ENCODE measurements at places on chromosomes 1 and 21.
A peak's percentile ranks its signal among the peaks of the same experiment; 100 is the strongest.

- no peak for DNase-seq
Observed at GRCh38 chr1:12600335-12600734, 17.7 kb downstream of the DHRS3 start.

DNA sequence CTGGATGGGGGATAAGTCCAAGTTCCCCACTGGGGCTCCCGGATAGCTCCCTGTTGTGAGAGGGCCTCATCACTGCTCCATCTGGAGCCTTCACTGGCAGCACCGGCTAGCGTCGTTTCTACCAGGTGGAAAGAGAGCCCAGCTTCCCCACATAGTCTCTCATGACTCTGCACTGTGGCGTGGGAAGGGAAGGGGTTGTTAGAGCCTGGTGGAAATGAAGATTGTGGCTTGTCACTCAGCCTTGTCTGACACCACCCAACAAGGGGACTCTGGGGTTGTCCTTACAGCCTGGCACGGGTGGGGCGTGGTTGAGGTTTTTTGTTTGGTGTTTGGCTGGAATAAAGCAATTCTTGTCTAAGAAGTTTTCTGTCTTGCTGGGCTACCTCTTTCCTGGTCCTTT, 94.6 kb downstream of the ADARB1 start:
- DNase-seq = no peak

DNA sequence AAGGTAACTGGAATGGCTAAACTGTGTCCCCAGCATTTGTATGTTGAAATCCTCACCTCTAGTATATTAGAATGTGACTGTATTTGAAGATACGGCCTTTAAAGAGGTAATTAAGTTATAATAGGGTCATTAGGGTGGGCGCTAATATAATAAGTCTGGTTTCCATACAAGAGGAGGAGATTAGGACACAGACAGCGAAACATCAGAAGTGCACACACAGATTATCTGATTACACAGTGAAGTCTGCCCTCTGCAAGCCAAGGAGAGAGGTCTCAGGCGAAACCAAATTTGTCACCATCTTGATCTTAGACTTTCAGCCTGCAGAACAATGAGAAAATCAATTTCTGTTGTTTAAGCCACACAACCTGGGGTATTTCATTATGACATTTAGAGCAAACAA, 2233.1 kb downstream of the MRPL39 start:
- DNase-seq = no peak

- DNase-seq = no peak
Observed at GRCh38 chr21:31895077-31895835, 22.4 kb downstream of the HUNK start.

DNA sequence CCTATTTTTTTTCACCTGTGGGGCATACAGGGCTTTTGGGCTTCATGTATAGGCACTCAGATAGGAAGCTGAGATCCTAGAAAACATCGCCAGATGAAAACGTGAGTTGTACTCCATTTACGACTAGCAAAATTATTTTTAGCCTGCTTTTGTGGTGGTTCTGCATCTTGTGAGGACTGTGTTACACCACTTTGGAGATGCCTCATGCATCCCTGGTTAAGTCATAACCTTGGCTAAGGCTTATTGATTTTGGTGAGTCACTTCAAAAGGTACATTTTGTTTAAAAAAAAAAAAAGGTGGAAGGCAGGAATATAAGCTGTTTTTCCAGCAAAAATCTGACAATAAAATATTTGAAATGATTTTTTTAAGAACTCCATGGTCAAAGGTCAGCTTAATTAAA, 101.8 kb upstream of the OLFM3 start:
- DNase-seq = no peak

DNA sequence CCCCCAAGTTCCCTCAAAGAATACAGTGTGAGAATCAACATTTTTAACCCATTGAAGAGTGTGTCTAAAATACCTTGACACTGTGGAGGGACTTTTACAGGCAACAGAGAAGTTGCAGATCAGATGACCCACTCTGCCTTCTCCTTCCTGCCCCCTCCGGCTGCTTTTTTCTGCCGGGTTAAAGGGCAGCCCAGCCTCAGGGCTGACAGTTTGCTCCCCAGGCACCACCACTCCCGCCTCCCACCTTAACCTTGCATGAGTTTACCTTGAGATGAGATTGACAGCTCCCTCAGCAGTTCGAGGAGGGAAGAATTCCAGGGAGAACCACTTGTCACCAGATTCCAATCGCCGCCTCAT, 3.2 kb downstream of the MTHFR start:
- DNase-seq = no peak

GRCh38 chr1:29326123-29326522, 89.8 kb downstream of the PTPRU start:
- DNase-seq = no peak

DNA sequence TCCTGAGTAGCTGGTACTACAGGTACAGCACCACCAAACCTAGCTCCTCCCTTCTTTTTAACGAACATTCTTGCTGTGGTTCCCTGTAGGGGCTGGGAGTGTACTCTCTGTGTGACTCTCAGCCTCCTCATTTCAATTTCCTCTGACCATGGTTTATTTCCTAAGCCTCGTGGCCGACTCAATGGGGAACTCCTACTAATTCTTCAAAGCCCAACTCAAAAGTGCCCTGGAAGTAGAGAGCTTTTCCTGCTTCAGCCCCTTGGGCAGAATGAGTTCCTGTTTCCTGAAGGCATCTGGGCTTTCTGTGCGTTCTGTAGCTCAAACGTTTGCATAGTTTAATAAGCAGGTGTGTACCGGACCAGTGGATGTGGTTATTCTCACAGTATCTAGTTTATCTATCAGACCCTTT, 70.9 kb upstream of the ACOT11 start:
- DNase-seq = no peak

DNA sequence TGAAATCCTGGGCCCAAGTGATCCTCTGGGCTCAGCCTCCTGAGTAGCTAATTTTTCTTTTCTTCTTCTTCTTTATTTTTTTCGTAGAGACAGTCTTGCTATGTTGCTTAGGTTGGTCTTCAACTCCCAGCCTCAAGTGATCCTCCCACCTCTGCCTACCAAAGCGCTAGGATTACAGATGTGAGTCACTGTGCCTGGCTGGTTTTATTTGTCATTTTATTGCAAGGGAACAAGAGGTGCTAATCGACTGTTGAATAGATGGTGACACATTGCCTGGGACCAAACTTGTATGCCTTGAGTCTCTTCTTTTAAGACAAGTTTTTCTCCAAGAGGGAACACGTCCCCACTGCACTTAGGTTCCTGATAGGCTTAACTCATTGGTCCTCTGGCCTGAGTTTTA, 20.0 kb upstream of the KLHDC8A start:
- DNase-seq = no peak

- DNase-seq = no peak
Observed at GRCh38 chr1:29209173-29209572, 21.6 kb downstream of the MECR start.

DNA sequence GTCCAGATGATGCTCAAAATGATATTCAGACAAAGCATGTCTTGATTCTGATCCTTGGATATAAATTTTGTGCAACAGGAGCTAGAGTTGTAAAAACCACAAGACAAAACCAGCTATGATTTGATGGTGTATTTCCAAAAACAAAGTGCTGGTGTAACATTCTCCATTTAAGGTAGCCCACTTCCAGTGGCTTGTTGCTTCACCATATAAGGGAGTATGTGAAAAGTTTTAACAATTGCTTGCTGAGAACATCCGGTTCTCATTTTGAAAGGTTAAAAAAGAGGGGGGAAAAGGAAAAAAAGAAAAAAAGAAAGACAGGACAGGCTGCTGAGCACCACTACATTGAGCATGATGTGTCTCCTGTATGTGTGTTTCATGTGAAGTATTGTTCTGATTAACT, 123.6 kb downstream of the MACF1 start:
- no peak for DNase-seq

- no peak for DNase-seq
Observed at GRCh38 chr1:169144941-169145626, 38.6 kb downstream of the ATP1B1 start.

DNA sequence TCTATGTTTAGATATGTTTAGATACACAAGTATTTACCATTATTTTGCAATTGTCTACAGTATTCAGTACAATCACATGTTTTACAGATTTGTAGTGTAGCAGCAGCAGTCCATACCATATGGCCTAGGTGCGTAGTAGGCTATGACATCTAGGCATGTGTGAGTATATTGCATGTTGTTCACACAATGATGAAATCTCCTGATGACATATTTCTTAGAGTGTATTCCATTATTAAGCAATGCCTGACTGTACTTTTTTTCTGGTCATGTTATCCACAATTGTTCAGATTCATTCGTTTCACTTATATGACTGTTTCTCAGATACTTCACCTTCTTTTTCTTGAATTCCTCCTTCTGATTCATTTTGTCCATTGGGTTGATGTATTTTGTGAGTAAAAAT, 9.9 kb upstream of the BACE2 start:
- no peak for DNase-seq

DNA sequence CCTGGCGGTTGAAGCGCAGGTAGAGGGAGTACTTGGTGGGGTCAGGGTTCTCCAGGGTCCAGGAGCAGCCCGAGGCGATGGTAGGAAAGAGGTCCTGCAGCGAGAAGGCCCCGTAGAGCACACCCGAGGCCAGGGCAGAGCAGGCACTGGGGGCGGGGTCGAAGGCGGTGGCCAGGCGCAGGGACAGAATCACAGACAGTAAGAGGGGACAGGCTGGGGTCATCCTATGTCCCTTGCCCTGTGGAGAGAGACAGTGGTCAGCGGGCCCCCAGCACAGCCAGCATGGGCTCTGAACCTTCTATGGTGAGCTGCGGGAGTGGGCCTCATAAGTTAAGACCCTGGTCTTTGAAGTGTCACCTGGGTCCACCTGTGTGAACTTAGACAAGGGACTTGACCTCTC, 7.6 kb downstream of the ADGRB2 start:
- DNase-seq = no peak

GRCh38 chr1:150464422-150464826, 22.8 kb upstream of the TARS2 start:
- DNase-seq = no peak

DNA sequence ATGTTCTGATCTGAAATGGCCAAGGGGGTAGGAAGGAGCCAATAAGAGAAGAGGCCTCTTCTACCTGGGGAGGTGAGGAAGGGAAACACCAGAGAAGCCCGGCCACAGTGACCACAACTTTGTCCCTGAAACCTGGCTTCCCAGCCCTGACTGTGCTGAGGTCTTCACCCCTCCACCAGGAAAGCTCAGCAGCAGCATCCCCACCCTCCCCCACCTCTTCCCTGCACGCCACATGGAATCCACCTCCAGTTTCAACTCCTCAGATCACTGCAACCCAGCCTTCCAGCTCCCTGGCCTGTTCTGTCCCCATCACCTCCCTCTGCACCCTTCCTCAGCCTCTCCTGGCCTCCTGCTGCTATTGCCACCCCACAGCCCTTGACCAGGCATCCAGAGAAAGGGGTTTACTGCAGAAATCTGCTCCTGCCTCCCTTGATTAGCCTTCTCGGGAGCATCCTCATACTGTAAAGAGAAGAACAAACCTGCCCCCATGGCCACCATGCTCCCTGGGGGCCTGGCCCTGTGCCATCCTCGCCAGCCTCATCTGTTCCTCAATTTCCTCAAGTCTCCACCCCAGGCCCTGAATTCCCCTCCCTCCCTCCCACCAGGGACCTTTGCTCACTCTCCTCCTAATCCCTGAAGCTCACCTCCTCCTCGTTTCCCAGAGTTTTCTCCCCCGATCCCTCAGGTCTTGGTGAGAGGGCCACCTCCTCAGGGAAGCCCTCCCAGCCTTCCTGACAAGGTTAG, 450.9 kb downstream of the MATN1 start:
- peak; percentile 10 for DNase-seq

GRCh38 chr1:34500451-34500850, 254.4 kb upstream of the GJB5 start:
- DNase-seq = no peak

GRCh38 chr21:41778930-41779600, 12.2 kb upstream of the RIPK4 start:
- DNase-seq = no peak

DNA sequence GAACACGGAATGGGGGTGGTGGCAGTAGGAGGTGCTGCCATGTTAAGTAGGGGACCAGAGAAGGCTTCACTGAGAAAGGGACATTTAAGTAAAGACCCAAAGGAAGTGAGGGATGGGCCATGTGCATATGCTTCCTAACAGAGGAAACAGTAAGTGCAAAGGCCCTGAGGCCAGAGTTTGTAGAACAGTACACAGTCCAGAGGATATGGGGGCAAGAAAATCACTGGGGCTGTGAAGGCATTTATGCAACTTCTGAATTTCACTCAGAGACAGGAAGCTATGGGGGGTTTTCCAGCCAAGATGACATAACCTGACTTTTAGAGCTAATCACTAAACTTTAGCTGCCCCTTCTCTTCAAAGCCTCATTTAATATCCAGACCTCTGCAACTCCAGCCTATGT, 202.5 kb upstream of the EDN2 start:
- DNase-seq = no peak

DNA sequence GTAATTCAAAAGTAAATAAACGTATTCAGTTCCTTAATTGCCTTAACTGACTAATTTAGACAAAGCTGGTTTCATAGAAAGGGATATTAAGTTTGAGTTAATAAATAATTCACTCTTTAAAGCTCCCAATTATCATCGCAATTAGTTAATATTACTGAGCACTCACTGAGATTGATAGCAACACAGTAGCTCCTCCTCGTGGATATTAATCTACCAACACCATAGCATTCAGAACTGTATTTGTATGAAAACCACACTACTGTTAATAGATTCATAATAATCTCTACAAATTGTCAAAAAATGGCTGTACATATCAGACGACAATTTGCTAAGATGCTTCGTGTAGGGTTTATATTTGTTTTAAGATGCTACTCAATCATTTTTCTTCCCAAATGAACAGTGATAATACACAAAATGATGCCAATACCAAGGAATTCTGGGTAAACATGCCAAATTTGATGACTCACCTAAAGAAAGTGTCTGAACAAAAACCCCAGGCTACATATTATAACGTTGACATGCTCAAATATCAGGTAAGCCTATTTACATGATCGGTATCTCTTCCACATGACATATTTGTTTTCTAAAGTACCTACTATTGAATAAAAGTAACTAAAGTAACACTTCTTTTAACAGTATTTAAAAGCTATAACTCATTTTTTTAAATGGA, 18.8 kb upstream of the DYNLT5 start:
- DNase-seq = no peak

- DNase-seq = no peak
Observed at GRCh38 chr1:26986658-26987057, 6.8 kb upstream of the TRNP1 start.

DNA sequence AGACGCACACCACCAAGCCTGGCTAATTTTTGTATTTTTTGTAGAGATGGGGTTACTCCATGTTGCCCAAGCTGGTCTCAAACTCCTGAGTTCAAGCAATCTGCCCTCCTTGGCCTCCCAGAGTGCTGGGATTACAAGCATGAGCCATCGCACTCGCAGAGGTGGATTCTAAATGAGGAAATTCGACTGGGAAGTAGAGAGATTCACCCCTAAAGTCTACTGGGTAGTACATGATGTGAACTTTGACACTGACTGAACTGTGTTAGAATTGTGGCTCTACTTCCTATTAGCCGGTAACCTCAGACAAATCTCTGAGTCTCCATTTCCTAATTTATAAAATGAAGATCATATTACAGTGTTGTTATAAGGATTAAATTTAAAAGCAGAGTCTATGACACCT, 276.0 kb upstream of the NR5A2 start:
- DNase-seq = no peak

Measured in RWPE2 (cell line).